ENCODE measurements at places on chromosomes 2 and 18.

DNA sequence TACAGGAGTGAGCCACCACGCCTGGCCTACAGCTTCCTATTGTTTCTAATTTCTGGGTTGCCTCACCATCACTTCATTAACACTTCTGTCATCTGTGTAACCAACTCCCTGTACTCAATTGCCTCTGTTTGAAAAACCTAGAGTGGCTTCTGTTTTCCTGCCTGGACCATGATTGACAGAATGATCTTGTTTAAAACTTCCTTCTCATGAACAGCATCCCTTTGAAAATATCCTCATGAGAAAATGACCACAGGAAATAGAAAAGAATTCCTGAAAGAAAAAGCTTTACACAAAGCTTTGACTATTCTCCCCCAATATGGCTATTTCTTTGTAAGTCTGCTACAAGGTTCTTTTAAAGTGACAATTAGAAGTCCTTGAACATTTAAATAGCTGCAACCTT, 672.3 kb downstream of the ARHGAP15 start:
- no peak for DNase-seq

DNA sequence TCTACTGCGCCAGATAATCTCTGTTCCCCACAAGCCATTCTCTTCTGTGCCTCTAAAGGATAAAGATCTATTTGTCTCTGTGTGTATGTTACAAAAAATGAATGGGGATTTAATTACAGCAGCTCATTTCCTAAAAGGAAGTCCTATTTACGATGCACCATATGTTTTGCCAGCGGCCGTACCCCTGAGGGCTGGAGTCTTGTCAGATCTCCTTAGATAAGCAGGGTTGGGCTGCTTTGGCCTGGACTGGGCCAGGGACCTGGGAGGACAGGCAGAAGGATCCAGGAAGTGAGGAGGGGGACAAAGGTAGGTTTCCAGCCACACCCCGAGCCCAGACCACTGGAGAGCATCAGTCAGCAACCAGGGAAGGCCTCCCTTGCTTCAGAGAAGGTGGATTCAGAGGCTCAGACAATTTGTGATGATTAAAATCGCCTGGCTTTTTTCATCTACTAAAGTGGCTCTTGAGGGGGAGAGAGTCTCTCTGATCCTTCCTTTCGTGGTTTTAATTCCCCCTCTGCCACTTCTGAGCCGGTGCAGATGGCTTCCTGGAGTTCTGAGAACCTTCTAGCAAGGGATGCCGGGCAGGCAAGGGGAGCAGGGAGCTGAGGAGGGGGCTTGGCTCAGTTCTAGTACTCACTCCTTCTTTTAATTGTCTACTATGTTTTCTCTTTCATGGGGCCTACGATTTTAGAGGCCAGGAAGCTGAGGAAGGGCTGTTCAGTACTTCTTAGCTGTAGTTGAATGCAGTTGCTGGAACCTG, 42.1 kb downstream of the MYCN start:
- DNase-seq, result no peak

DNA sequence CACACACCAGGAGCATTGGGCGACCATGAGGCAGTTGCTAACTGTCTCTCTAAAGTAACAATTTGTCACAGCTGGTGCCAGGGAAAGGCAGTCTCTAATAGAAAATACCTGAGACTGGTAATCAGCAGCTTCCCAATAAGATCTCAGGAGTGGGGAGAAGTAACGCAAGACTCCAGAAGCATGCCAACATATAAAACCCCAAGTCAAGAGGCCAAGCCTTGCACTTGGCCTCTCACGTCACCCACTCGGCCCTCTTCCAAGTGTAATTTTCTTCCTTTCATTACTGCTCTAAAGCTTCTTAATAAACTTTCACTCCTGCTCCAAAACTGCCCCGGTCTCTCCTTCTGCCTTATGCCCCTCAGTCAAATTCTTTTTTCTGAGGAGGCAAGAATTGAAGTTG, 455.6 kb upstream of the ACVR2A start:
- no peak for DNase-seq

DNA sequence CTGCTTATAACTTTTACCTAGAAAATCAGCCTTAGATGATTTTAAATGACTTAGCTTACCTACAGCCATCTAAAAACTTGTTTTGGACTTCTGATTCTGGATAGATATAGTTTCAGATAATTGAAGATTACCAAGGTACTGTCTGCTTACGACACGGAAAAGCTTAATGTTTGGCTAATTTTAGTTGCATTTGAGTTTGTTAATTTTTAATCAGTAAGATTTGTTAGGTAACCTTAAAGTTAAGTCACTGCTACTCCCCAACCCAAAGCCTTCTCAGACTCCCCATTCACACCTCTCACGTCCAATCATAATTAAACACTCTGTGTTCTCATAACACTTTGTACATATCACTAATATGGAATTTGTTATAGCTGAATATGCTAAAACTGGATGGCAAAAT, 190.6 kb upstream of the VWC2L start:
- peak; percentile 19 for DNase-seq

GRCh38 chr18:36831139-36831538, 2.2 kb downstream of the KIAA1328 start:
- no peak for DNase-seq

GRCh38 chr2:184067502-184067901, 530.8 kb upstream of the ZNF804A start:
- DNase-seq, result no peak

- peak; percentile 87 for DNase-seq
These were observed 459.9 kb downstream of the PIK3C3 start for GRCh38 chr18:42414756-42415454.

- DNase-seq, result peak; percentile 3
These were observed 248.6 kb downstream of the NR4A2 start for GRCh38 chr2:156083763-156084493.

DNA sequence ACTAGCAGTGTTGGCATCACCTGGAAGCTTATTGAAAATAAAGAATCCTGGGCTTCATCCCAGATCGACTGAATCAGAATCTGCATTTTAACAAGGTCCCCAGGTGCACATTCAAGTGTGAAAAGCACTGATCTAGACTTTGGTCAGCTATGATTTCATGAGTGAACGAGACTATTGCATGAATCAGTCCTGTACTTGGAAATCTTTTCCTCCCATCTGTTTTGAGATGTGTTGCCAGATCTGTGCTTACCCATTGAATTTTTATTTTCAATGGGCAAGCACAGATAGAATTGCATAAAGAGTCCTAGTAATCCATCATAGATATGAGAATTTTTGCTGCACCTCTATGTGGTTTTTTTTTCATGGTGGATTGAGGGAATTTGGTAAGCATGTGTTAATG, 64.0 kb downstream of the PMS1 start:
- peak; percentile 19 for DNase-seq

- no peak for DNase-seq
These were observed 9.9 kb upstream of the CNDP2 start for GRCh38 chr18:74486119-74486849.

GRCh38 chr2:238121511-238122286, 16.8 kb upstream of the KLHL30 start:
- DNase-seq, result no peak

DNA sequence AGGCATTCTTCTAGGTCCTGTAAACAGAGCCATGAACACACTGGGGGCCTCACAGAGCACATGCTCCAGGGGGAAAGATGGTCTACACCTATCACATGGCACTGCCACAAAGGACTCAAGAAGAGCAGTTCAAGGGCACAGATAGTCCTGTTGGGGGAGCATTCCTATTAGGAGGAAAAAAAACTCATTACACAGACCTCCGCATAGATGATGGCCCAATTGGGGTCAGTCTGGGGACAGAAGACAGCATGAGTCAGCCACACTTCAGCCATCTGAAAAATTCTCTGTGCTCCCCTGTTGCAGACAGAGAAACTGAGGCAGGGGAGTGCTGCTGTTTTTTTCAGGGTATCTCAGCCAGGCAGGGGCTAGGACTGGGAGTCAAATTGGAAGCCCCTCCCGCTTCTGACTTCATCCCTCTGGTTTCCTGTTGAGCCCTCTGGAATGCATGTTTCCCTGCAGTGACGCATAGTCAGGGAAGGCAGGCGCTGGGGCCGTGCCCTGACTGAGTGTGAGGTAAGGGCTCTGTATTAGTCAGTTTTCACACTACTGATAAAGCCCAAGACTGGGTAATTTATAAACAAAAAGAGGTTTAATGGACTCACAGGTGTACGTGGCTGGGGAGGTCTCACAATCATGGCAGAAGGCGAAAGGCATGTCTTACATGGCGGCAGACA, 67.9 kb downstream of the RHOB start:
- peak; percentile 89 for DNase-seq

DNA sequence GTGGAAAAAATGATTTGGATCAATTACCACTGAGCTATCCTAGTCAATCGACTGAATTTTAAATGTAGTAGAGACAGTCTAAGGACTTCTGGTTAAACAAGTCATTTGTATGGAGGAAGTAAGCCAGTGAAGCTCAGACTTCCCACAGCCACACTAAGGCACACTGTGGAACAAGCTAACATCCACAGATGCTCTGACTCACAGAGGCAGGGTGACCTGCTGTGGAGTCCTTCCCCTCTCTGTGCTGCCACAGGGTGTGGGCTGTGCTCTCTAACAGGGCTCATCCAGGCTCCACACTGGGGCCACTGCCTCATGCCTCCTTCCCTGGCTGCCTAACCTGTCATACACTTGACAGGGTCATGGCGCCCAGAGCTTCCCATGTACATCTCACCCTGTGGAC, 351.0 kb downstream of the GALR1 start:
- no peak for DNase-seq

GRCh38 chr2:27889774-27890145, 427 bp downstream of the RBKS start:
- DNase-seq, result no peak

DNA sequence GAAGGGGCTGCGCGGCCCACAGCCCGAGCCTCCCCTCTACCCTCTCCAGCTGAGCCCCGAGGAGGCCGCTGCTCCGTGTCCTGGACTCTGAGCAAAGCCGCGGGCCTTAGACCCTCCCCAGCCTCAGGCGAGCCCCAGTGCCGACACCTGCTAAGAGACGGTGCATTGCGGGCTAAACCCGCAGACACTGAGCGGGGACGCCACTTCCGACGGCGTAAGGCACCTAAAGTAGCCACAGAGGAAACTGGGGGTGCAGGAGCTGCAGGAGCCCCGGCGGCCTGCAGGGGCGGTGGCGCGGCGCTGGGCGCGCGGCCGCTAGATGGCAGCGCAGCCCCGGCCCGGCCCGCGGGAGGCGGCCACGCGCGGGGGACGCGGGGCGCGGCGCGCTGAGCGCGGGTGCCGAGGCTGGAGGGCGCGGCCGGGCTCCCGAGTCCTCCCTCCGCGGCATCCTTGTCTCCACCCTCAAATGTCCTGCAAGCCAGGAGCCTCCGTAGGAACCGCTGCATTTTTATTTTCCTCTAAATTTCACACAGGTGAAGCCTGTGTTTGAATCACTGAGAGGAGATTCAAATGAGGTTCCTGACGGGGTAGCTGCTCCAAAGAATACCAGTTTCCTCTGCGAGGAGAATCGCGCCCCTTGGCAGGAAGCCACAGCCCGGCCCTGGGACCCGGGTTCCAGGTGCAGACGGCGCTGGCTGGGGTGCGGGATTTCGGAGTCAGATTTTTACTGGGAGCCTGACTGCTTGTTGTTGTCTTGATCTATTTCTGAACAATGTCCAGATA, 650.5 kb downstream of the GALR1 start:
- no peak for DNase-seq

- DNase-seq, result no peak
These were observed 1.6 kb downstream of the ABCA12 start for GRCh38 chr2:215136669-215137328.

GRCh38 chr2:20919297-20919800, 96.4 kb upstream of the LDAH start:
- DNase-seq, result no peak

- DNase-seq, result no peak
These were observed 156.6 kb downstream of the AKAIN1 start for GRCh38 chr18:5040476-5040875.

- DNase-seq, result no peak
These were observed 42.2 kb upstream of the TPO start for GRCh38 chr2:1371082-1371481.

DNA sequence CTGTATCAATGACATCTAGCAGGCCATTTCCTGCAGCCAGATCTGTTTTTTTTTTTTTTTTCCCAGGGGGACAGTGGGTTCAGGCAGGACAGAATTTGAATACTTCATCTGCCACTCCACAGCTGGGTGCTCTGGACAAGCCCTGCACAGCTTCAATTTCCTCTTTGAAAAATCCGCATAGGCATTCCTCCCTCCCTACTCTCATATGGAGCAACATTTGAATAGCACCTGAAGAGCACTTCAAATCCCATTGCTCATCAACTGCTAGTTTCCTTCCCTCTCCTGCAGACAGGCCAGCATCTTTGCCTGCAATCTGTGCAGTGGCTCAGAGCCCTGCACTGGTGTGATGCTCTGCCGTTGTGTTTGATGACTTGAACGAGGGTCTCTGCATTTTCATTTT, 326.3 kb downstream of the TSN start:
- no peak for DNase-seq

DNA sequence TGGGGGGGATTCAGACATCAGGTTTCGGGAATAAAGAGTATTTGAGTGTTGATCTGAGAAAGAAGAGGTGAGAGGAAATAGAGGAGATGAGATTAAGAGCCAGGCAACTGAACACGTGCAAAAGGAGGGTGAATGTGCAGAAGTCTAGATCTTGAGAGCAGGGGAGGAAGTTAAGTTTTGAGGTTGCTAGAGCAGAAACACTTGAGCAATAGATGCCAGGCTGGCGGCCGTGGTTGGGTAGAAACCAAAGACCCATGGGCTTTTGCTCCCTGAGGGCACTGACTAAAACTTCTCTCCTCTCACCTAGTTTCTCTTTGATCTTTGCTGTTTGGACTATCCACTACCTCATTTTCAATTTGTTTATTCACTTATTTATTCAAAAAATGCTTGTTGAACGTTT, 116.0 kb downstream of the CDC42EP3 start:
- no peak for DNase-seq

DNA sequence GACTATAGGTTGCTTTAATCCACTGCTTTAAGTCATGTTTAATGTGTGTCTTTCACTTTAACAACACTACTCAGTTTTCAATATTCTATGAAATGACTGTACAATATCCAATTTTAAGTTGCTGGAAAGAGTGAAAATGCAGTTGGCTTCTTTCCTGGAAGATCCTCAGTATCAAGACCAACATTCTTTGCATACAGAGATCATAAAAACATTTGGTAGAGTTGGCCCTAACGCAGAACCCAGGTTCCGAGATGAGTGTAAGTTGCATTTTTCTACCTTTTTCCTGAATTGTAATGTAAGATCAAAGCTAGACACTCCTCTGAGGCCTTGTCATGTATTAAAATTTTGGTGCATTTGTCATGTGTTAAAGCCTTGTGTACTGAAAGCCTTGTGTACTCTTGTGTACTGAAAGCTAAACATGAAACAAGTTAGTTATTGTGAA, 42.9 kb upstream of the TNFRSF11A start:
- no peak for DNase-seq

DNA sequence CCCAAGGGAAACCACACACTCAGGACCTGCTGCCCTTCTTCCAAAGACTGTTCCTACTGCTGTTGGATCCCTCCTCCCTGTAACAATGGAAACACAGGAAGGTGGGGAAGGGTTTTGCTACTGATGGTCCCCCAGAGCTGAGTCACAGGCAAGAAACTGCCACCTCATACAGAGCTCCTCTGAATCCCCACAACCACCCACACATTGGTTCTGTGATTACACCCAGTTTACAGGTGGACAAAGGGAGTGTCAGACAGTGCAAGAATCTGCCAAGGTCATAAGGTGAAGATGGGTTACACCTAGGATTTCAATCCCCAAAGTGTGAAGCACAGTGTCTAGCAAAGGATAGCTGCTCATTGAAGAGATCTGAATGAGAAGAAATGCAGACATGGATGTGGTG, 141.7 kb upstream of the LMAN1 start:
- DNase-seq, result no peak

- no peak for DNase-seq
These were observed 132.2 kb downstream of the ANTXR1 start for GRCh38 chr2:69145204-69145603.

GRCh38 chr2:100980046-100980445, 22.0 kb upstream of the RPL31 start:
- DNase-seq, result no peak
